AG09319 (cell line): ENCODE measurements at places on chromosomes 7 and 10.

DNA sequence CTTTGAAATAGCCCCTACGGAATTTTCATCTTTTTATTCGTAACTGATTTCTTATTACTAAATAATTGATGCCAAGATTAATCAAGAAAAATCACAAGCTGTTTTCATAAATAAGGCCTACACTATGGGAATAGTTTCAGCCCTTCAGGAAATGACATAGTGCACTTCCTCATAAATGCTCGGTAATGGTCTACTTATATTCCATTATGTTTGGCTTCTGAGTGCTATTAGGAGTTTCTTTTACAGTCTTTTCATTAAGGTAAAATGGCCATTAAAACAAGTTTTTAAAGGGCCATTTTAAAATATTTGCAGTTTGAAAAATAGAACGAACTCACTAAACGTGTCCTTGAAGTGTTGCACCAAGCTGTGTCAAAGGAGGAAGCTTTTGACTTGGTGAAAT lies 174.5 kb downstream of the DNAH11 start:
- DNase-seq, result no peak

DNA sequence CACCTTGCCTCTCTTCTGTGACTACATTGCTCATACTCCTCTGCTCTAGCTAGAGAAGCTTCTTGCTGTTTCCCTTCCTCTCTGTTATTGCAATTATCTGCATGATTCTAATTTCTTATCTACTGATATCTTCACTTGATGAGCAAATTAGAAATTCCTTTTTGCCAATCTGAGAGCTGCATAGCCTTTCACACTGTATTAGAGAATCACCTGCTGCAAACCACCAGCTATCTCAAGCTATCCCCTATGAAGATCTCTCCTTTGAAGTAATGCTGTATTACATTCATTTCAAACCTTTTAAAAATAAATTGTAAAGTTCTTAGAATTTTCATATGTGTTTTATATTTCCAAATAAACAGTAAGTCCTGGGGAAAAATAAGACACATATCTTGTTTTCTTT lies 89.0 kb upstream of the ZNF804B start:
- DNase-seq, result no peak

DNA sequence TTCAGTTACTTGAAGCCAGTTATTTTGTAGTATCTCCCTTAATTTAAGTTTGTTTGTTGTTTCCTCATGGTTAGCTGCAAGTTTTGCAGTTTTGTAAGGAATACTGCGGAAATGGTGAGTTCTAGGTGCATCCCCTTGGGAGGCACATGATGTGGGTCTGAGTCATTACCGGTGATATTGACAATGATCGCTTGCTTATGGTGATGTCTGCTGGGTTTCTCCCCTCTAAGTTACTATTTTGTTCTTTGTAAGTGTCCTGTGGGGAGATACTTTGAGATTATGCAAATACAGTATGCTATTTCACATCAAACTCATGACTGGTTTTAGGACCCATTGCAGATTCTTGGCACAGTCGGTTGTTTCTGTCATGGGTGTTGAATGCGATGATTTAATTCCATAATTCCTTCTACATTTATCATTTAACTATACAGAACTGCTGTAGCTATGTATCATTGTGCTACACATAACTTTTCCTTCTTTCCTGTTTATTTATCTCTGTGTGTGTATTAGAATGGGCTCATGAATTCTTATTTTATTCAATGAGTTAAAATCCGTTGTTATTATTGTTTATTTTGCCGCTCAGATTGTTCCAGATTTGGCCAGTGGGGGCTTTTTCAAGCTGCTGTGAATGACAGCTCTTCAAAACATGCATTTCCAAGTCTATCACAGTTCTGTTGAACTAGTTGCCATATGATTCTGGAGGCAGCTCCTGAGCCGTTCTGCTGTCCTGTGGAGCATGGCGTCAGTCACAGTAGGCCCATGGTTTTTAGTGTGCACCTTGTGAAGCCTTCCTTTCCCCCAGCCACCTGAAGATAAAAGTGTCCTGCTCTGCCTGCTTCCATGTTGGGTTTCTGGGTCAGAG lies 18.4 kb downstream of the TSPAN14 start:
- peak; percentile 72 for DNase-seq

DNA sequence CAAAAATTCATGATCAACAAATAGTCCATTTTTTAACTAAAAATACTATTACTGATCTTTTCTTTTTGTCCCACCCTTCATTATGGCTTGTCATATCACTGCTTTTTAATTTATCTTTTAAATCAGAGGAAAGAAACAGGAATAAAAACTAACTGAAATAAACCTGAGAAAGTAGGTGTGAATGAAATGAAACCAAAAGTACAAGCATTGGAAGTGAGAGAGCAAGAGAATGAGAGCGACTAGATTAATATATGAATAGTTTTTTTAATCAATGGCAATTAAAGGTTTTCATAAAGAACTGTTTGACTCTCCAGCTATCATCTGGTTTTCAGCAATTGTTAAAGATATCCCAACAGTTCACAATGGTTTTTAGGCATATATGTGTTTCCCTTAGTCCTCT lies 137.8 kb downstream of the SPAG6 start:
- no peak for DNase-seq

DNA sequence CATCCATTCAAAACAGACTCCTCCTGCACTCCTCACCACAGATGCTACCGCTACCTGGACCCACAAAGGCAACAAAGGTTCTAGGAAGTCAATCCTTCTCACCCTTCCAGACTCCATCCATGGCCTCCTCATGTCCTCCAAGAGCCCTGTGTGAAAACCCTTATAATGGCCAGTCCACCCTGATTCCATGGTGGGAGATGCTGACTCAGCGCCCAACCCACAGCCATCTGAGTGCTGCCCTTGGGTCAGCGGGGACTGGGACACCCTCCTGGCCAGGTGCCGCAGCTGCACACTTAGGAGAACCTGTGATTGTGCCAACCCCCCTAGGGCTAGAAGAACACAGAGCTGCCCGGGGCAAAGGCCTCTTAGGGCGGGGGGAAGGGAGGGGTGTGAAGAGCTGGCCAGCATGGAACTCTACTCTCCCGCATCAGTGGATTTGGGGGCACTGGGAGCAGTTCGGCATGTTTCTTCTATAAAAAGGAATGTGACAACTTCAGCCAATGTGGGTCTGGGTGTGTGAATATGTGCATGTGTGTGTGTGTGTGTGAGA lies 25.4 kb downstream of the TMEM273 start:
- DNase-seq, result no peak

GRCh38 chr7:103116511-103116910 lies 32.4 kb downstream of the NAPEPLD start:
- DNase-seq, result no peak

DNA sequence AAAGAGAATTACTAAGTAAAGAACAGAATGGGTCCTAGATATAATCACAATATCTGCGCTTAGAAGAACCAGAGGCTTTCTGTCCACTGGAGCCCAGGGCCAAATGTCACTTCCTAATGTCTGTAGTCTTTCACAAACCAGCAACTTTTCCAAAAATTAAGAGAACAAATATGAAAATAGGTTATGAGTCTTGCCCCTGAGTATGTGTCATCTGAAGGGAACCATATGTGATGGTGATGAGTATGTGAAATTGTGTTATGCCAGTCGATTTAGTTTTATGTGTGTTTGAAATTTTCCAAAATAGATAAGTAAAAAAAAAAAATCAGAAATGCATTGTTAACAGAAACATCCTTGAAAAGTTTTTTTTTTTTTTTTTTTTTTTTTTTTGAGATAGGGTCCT lies 15.4 kb upstream of the HTR5A start:
- DNase-seq, result no peak

DNA sequence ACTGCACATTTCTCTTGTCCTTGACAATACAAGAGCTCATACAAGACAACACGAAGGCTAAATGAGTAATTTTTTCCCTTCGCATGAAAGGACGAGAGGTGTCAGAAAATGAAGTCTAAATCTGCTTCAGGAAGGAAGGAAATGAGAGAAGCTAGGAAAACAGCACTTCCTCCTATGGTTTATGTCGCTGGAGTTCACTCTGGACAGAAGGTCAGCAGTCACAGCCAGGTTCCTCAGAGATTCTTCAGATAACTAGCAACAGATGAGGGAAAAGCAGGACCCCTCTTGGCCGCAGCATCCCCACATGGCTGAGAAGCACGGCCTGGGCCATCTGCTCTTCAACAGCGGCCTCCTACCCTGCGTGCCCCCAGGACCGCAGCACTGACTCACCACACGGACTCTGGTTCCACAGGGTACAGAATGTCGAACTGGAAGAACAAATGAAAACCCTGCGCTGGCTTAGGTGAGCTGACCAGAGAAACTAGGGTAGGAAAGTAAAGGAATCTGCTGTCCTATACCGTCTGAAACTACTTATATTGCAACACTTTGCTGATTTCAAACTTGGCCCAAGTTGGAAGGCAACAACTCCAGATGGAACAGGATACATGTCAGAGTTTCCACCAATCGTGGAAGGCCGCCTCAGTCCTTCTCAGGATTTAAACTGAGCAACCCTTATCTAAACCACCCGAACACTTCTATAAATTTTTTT lies 26.3 kb downstream of the DNMBP start:
- no peak for DNase-seq

- DNase-seq, result no peak
These were observed 23.4 kb downstream of the ACSM6 start for GRCh38 chr10:95217476-95217875.

DNA sequence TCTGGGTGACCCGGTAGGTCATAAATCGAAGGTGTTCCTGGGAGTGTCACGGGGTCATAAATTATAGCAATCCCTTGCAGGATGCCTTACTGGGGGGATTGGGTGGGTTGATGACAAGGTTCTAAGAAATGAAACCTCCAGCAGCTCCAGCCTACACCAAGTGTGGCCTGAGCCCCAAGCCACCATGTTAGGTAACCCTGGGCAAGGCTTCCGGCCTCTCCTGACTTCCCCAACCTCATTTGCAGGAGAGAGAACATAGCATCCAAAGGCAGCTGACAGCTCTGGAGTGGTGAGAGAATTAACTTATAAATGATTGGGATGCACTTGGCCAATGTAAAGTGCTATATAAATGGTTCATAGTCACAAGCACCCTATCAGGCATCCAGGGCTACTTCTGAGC lies 52.8 kb upstream of the TMEM273 start:
- DNase-seq, result no peak

DNA sequence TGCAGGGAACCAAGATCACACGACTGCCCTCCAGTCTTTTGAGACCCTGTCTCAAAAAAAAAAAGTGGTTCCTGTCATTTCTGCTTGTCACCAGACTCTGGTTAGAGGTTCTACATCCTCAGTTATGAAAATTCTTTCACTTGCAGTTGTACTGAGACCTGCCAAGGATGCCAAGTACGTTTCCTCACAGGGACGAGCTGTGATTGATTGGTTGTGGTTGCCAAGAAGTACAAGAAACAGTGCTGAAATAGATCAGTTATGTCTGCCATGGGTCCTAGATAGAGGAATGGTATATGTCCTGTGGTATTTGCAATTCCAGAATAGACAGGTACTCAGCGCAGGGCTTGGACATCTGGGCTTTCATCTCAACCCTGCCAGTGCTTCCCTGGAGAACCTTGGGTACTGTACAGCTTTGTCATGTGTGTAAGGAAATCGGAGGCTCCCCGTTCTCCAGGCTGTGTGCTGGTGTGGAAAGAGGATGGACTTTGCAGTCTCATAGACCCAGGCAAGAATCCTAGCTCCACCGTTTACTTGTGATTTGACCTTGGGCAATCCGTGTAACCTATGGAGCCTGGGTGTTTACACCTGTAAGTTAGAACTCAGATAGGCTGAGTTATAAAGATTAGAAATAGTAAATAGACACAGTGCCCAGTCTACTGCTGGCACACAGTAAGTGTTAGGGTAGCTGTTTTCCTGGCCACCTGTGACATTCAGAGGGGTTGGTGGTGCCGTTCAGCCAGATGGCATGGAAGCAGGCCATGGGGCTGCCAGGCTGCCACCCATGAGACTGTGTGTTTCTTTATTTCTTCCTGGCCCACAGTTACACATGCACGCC lies 53.0 kb downstream of the COL13A1 start:
- no peak for DNase-seq

- no peak for DNase-seq
These were observed 30.7 kb downstream of the INA start for GRCh38 chr10:103307594-103307993.

GRCh38 chr10:64586934-64587503 lies 1065.8 kb downstream of the REEP3 start:
- DNase-seq, result no peak

DNA sequence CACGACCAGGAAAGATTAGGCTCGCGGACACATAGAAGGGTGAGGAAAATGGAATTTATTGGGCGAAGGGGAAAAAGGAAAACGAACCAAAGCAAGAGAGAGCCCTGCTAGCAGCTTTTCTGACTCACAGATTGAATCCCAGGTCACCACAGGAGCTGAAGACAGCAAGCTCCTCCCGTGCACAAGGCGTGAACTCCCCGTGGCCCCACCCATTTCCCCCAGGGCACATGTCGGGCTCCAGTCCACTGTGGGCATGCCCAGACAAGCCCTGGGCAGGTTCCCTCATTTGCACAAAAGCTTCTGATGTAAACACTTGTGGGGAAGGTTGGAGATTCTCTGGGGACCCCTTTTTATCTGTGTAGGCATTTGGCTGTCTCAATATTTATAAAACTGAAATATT lies 582.4 kb downstream of the SUGCT start:
- DNase-seq, result peak; percentile 54

DNA sequence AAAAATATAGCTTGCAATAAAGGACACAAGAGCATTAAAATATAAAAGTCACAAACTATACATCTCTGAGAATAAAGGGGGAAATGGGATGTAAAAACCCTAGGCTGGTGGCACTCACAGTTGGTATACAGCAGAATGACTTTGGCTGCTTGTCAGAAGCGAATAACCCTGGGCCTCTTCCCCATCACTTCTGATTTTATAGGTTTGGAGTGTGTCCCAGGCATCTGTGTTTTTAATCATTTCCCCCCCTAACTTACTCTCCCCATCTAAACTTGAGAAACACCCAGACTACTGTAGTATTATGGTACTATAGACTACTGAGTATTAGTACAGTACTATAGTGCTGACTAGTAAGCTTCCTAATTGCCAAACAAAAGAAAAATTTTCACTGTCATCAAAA lies 1.8 kb upstream of the RPA3 start:
- DNase-seq, result no peak

DNA sequence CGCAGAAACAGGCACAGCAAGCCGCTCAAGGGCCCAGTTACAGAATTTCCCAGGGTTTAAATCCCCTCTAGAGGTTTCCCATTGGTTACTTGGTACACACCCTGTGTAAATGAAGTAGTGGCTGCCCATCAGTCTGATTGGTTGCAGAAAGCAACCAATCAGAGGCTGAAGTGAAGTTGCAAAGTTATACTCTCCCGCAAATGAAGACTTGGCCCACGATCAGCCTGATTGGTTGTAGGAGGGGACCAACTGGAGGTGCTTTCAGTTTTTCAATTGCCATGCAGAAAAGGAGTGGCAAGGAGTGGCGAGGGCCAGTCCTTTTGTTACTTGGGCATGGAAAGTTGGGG lies 909.2 kb upstream of the AUTS2 start:
- no peak for DNase-seq

- no peak for DNase-seq
These were observed 135.9 kb downstream of the ZMYND11 start for GRCh38 chr10:271201-271600.

GRCh38 chr10:130859427-130859826 lies 452.1 kb downstream of the TCERG1L start:
- no peak for DNase-seq

- no peak for DNase-seq
These were observed 23.6 kb upstream of the CD36 start for GRCh38 chr7:80614851-80615271.
